Renal cortical epithelial cell (primary cell): ENCODE measurements at places on chromosomes 6 and 20.

- DNase-seq = peak; percentile 81
These were observed 63.0 kb upstream of the CD2AP start for GRCh38 chr6:47414423-47415167.

- DNase-seq = no peak
These were observed 102.9 kb upstream of the FRMD1 start for GRCh38 chr6:168181876-168182275.

- DNase-seq = peak; percentile 53
These were observed at the start of gene ENPP5 for GRCh38 chr6:46170357-46171289. ENPP5 (minus strand) TSS chr6:46170980; CDS start chr6:46168262, 2,718 bp downstream.

DNA sequence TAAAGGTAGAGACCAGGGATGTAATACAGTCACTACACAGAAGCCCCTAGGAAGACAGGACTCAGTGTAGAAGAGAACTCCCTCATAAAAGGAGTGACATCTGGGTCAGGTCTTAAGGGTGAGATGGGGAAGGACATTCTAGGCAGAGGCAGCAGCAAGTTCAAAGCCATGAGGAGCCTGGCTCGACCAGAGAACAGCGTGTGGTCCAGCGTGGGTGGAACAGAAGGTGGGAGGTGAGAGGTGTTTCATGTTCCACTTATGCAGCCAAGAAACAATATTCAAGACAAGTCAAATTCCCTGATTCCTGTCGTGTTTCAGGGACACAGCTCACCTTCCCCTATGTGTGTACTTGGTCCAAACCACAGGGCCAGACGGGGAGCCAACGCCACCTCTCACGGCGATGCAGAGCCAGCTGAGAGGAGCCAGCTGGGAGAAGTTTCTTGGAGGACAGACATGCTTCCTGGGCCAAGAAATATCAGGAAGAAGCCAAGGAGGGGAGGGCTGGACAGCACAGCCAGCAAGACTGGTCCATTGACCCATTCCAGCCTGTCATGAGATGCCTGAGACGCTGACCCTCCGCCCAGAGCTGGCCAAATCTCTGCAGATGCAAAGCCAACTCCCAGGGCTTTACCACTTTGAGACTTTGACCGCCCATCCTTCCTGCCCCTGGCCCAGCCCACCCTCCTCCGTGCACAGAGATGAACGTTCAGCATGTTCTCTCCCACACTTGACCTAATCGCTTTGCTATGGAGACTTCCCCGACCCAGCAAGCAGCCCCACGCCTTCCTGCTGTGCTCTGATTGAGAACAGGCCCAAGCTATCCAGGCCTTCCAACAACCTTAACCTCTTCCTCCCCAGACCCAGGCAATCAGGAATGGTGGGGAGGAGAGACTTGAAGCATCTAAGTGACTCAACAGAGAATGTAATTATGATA lies 113.8 kb downstream of the PRND start:
- no peak for DNase-seq

GRCh38 chr6:128230267-128230989 lies 290.0 kb downstream of the PTPRK start:
- no peak for DNase-seq

DNA sequence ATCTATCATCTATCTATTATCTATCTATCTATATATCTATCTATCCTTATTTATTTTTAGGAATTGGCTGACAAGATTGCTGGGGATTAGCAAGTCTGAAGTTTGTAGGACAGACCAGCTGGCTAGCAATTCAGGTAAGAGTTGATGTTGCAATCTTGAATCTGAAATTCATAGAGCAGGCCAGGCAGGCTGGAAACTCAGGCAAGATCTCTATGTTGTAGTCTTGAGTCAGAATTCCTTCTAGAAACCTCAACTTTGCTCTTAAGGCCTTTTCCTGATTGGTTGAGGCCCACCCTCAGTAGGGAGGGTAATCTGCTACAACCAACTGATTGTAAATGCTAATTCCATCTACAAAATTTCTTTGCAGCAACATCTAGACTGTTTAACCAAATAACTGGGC lies 19.2 kb downstream of the MAPK13 start:
- DNase-seq = no peak

DNA sequence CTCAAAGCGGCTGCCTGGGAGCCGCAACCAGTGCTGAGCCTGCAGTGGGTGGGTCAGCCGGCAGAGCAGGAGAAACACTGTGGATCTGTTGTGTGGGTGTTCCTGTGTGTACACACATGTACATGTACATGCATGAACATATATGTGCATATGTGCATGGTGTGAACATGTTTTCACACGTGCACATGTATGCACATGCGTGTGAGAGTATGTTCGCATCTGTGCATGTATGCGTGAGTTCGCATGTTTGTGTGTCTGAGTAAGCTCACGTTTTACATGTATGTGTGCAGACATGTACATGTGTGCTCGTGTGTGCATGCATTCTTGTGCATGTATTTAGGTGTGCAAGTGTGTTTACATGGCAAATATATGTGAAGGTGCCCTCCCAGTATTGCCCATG lies 302.6 kb downstream of the CDH4 start:
- no peak for DNase-seq

DNA sequence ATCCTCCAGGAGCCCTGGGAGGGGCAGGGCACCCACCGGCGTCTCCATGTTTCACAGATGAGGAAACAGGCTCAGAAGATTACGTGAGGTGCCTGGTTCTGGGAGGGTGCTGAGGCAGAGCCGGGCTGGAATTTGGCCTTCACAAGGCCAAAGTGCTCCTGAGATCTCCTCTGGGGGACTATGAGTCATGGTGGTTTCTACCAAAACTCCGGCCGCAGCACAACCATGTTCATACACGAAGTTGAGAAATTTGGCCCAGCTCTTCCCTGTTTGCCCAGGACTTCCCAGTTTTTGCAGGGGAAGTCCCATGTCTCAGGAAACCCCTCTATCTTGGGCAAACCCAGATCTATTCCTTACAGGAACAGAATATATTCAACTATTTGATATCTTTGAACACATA lies 172.9 kb upstream of the CDYL start:
- DNase-seq = peak; percentile 21

DNA sequence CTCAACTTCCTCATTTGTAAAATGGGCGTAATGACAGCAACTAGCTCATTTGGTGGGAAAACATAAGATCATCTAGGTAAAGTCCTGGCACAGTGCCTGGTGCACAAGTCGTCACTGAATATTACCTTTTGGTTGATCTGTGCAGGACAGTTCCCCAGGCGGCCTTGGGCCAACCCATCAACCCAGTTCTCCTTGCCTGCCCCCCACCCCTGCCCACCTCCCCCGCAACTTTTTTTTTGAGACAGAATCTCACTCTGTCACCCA lies 99.2 kb downstream of the JPH2 start:
- no peak for DNase-seq

DNA sequence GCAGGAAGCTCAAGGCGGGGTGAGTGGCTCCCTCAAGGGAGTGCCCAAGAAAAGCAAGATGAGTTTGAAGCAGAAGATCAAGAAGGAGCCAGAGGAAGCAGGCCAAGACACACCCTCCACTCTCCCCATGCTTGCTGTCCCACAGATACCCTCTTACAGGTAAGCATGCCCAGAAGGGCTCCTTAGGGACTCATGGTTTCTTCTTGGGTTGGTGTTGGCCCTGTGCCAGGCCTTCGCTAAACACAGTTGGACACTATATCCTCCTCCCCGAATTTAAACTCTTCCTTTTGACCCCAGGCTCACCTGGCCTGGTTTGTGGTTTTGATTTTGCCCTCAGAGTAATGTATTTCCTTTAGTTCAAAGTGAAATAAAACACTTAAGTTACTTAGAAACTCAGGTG lies 5.1 kb downstream of the BRPF3 start:
- DNase-seq = no peak

DNA sequence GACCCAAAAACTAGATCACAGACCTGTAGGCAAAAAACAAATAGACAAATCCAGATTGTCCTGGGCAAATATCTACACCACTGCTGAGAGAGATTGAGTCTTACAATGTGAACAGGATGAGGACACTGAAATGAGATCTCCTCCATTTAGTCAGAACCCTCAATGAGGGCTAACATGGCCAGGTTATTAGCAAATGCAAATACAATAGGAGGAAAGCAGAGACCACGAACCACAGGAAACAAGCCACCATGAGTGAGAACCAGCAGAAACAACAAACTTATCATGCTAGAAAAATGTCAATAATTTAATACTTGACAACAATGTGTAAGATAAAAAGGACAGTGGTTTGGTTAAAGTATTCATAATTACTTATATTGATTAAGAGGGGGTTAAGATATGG lies 162.8 kb downstream of the SYNE1 start:
- DNase-seq = no peak

- no peak for DNase-seq
These were observed 602.8 kb upstream of the MMS22L start for GRCh38 chr6:97885828-97886227.

DNA sequence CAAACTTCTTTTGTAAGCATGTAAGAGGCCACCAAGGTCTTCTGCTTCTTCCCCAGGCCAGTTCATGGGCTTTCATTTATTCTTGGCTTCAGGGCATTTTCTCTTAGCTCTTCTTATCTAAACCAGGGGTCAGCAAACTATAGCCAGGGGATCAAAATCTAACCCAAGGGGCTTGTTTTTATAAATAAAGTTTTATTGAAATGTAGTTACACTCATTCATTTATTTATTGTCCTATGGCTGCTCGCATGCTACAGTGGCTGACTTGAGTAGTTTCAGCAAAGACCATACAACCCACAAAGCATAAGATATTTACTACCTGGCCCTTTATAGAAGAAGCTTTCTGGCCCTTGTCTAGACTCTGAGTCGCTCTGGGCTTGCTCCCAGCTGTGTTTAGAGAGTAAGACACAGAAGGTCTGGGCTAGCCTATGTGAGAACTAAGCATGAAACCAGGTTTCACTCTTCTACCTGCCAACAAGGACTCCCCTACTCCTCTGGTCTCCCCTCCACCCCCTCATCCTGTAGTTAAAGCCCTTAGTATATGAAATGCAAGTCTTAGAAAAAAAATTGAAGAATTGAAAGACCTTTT lies 43.2 kb downstream of the KHDC1L start:
- DNase-seq = no peak

DNA sequence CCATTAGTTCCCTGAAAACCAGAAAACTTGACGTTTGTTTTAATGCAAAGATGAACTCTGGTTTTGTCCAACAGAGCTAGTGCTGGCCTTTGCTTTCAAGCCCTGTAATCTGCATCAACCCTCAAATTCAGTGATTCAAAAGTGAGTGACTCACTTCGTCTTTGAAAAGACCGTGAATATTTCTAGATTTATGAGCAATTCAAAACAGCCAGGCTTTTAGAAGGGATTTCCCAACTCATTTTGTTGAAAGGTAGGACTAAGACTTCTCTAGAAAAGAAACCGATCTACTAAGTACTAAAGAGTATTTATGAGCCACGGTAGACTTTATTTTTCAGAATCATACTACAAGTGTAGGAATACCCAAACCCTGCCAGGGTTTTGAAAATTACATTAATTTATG lies 121.5 kb downstream of the UST start:
- DNase-seq = no peak

DNA sequence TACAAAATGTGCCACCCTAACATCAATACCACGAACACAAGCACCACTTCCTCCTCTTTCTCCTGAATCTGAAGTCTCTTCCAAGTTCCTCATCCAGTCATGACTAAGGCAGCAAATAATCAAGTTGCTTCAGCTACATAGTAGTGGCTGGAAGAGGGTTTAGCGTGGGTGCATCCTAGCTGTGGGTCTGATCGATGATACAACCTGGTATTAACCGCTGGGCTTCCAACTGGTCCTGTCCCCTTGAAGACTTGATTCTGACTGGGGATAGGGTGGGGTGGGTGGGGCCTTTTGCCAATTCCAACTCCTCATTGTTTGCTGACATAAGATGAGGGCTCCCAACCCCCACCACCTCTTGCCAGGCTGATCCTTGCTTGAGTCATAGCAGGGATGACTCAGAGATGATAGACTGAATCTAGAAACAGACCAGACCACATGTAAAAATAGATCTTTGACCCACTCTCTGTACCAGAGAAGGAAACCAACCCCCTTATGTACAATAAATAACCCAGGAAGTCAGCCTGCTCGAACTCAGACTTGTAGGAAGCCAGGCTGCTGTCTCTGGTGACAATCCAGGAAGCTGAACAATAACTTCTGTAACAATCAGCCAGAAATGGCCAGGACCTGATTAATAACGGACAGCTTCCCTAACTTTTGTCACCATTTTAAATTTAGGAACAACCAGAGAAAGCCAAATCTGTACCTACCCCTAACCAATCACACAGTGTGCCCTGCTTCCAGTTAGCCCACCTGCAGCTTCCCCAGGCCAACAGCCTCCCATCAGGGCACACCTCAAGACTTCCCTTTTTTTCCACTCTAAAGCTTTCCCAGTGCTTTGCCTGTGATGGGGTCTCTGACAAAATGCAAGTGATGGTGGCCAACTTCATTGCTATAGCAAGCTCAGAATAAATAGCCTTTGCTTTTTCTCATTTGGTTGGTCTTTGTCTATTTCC lies 68.9 kb upstream of the FAM184A start:
- peak; percentile 99 for DNase-seq

DNA sequence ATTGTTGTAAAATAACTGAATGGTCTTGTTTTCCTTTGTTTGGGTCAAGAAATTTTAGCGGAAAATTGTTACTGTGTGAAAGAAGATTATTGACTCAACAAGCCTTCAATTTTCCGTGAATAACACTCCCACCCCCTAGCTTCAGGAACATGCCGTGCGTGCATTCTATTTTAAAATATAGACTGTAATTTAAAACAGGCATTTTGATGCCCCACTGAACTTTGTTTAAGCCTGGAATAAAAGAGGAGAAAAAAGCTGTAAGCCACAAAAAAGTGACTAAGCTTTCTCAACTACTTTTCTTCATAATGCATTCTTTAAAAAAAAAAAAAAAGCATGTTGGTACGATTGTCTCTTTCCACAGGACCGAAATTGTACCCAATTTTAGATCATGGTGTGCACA lies 166.0 kb downstream of the ARID1B start:
- DNase-seq = no peak

DNA sequence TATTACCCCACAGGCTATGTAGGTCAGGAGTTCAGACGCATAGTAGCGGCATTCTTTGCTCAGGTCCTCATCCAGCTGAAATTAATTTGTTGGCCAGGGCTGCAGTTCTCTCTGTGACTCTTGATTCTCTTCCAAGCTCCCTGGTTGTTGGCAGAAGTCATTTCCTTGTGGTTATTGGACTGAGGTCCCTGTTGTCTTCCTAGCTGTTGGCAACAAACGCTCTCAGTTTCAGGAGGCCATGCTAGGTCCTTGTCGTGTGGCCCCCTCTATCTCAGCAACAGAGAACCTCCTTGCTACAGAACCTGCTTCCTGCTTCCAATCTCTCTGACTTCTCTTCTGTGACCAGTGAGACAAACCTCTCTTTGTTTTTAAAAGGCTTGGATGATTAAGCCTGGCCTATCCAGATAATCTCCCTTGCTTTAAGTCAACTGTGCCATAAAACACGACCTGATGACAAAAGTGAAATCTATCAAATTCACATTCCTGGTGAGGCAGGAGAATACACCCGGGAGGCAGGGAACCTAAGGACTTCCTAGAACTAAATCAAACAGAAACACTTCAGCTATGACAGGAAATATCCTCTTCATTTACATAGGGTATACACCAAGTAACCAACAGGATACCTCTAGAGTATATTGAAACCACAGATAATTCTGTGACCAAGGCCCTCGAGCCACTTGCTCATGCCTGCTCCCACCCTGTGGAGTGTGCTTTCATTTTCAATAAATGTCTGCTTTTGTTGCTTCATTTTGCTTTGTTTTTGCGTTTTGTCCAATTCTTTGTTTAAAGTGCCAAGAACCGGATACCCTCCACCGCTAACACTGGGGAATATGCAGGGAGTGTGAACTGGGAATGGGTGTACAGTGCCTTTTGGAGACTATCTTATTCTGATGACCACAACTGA lies 196.0 kb downstream of the BTBD3 start:
- peak; percentile 85 for DNase-seq
